GM12878 (cell line): ENCODE measurements at places on chromosomes 1 and 21. TPM values are rescaled to one million over a fixed set of nuclear protein-coding genes. Genes with fewer than 3 reads are reported as not detected.
A peak's percentile ranks its signal among the peaks of the same experiment; 100 is the strongest.

GPR153 gene
- total RNA-seq, result 2.2 and 2.4 TPM in 2 replicates

GRCh38 chr21:45428534-45428933, 23.6 kb downstream of the COL18A1 start:
- no peak for DNase-seq

IL12RB2 gene
- total RNA-seq, result 0.54 and 0.61 TPM in 2 replicates

TBX15 gene
- total RNA-seq, result 1.1 TPM in 2 replicates

NR1I3 gene
- not detected in 2 replicates for total RNA-seq

LEFTY1 gene
- total RNA-seq, result 0.27 TPM in 1 of 2 replicates, not detected in the other

CCDC24 gene
- total RNA-seq, result 2.2 and 3.1 TPM in 2 replicates

SFN gene
- total RNA-seq, result 2.9 and 4.1 TPM in 2 replicates

FCRL4 gene
- total RNA-seq, result 0.35 and 0.38 TPM in 2 replicates

- DNase-seq, result peak; percentile 95
Observed at GRCh38 chr1:153790966-153791647, 15.9 kb downstream of the SLC27A3 start.

DNA sequence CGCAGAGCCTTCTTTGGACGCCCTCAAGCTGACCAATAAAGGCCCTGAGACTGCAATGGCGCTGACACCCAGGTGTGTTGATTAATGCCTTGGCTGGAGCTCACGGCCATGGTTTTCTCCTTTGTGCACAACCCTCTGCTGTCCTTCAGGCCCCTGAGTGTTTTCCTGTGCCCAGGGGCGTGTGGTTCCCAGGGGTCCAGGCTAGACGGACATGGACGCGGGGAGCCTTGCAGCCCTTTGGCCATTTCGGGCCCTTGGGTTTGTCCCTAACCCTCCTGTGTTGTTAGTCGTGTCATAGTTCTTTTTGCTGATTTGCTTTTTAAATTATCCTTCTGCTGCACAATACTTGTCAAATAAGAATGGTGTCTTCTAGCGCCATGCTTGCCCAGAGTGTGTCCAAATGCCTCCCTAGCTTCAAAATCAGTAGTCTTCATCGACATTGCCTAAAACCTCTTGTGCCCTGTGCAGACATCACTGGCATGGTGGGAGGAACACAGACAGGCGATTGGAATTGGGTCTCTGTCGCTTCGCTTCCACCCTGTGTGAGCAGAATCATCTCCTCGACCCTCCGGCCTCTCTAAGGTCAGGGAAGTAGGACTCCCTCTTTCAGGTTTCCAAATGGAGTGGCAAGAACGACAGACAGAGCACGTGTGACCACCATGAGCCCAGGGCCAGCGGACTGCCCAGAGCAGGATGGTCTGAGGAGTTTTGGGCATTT, 1.9 kb downstream of the KRTAP10-4 start:
- DNase-seq, result no peak

DNA sequence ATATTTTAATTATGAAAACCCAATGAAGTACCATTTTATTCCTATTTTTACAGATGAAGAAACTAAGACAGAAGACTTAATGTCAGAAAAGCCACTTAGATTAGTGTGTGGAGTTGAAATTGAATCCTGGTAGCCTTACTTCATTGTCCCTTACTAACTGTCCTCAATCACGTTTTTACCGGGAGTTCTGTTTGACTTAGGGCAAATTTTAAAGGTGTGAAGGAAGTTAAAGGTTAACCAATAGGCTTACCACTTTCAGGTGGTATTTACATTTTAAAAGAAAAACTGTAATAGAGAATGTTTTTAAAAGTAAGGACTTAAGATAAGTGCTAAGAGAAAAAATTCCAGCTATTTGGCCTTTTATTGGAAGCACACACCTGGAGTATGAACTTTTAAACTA, 12.4 kb downstream of the RRP15 start:
- DNase-seq, result no peak

- DNase-seq, result no peak
Observed at GRCh38 chr1:163174524-163175437, 27.9 kb downstream of the RGS5 start.

GRCh38 chr1:223308136-223308535, 55.8 kb downstream of the SUSD4 start:
- DNase-seq, result no peak

GRCh38 chr1:39142401-39143060, 62.0 kb upstream of the MACF1 start:
- DNase-seq, result no peak

CXADR gene
- 0.11 and 0.13 TPM in 2 replicates for total RNA-seq

DNA sequence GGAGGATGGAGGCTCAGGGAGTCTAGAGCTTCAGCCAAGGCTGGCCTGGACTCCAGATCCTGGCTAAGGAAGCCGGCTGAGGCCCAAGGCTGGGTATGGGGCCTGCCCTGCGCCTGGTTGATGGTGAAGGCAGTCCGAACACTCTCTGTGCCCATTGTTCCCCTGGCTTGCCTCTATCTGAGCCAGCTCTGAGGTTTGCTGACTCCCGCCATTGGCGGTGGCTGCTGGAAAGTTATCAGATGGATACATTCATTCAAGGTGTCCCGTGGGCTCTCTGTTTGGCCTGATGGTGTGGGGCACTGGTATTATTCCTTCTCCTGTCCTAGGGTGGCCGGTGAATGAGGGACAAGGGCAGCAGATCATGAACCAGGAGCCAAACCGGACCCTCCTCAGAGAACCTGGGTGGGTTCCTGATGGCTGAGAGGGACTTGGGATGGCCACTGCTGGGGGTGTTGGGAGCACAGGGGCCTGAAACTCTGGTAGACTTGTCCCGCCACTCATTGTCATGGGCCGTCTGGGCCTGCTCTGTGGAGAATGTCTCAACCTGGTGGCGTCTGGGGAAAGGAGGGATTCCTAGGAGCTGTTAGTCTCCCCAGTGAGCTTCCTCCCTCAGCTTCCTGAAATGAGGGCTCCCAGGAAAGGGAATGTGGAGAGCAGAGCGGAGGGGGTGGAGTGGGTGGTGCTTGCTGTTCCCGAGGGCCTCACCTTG, 22.2 kb downstream of the SLC26A9 start:
- no peak for DNase-seq

GRCh38 chr1:75632350-75632949, 21.5 kb upstream of the SLC44A5 start:
- DNase-seq, result no peak

- no peak for DNase-seq
Observed at GRCh38 chr21:45295576-45296365, 8.1 kb upstream of the POFUT2 start.

GRCh38 chr1:211132721-211133392, 1.1 kb downstream of the KCNH1 start:
- DNase-seq, result no peak

DNA sequence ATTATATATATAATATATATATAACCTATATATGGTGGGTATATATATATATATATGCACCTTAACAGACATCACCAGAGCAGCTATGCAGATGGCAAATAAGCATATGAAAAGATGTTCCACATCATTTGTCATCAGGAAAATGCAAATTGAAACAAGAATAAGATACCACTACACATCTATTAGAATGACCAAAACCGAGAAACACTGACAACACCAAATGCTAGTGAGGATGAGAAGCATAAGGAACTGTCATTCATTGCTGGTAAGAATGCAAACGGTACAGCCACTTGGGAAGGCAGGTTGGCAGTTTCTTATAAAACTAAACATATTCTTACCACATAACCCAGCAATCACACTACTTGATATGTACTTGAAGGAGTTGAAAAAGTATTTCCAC, 219.8 kb upstream of the PRMT6 start:
- DNase-seq, result no peak

SPATA21 gene
- total RNA-seq, result 0.05 TPM in 2 replicates

GRCh38 chr1:188463919-188464318, 1635.2 kb downstream of the PLA2G4A start:
- DNase-seq, result no peak

- no peak for DNase-seq
Observed at GRCh38 chr1:19563324-19564097, 78.2 kb upstream of the CAPZB start.

LRRN2 gene
- 0.05 TPM in 1 of 2 replicates, not detected in the other for total RNA-seq

DNA sequence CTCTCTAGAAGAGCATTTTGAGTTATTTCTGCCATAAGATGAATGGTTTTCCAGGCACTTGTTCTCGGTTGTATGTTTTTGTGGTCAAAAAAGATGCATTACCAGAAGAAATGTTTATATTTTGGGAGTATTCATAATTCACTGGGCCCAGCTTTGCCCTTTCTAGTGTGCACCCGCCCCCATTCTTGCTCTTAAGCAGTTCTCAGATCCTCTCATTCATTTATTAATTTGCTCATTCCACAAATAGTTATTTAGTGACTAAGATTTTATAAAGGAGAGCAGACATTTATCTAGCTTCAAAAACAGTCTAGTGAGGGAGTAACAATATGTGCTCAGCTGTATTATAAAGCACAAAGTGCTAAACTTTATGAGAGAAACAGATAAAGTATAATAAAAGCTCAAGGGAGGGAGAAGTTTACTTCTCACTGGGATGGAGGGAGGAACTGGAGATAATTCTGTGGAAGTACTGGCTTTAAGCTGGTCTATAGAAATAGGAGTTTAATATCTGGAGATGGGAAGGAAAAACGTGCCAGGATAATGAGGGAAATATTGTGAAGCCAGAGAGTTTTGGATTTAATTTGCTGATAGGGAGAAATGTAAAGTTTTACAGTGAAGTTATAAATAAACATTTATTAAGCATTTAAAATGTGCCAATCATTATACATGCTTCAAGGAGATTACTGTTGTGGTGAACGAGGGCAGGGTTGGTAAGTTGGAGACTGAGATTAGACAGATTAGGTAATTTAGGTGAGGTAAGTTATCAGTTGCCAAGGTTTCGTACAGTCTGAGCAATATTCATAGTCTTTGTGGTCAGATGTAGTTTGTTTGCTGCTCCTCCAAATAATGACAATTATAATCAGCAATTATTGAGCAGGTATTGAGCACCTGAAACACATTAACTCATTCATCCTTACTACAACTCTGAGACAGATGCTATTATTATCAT, 9.1 kb upstream of the MACF1 start:
- DNase-seq, result no peak

DNA sequence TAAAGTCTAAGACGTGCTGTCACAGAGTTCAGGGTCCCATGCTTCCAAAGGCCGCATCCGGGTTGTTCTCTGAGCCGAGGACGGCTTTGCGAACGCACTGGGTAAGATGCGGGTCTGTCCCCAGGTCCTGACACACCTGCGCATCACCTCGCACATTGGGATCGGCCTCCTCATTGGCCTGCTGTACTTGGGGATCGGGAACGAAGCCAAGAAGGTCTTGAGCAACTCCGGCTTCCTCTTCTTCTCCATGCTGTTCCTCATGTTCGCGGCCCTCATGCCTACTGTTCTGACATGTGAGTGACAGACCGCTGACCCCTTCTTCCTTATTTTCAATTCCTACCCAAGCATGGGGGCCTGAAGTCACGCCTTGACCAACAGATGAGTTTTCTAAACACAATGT, 25.3 kb downstream of the TFF3 start:
- DNase-seq, result no peak

OSBPL9 gene
- total RNA-seq, result 102 TPM in 2 replicates

- DNase-seq, result no peak
Observed at GRCh38 chr1:27538793-27539192, 48.8 kb upstream of the WASF2 start.

DNA sequence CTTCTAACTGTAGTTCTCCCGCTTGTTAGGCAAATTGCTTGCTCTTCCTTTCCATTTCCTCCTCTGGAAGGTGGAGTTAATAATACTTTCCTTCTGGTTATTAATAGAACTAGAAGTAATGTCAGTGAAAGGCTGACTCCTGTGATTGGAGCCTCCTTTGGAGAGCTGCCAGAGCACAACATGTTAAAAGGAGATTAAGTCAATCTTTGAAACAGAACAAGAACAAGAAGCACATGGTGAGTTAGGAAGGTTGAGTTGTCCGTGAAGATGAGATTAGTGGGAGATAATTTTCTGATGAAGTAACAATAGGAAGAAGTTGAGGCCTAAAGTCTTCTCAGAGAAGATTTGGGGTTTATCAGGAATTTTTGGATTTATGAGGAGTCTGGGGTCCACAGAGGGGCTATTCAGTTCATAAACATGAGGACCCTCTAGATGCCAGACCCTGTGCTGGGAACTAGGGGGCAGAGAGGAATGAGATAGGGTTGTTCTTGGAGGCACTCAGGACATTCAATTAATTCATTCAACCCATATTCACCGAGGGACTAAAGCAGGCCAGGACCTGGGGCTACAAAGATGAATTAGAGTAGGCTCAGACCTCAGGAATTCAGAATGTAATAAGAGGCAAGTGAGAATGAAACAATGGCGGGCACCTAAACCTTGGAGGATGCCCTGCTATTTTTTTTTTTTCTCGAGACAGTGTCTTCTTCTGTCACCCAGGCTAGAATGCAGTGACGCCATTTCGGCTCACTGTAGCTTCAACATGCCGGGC, 40.7 kb upstream of the DHCR24 start:
- no peak for DNase-seq

GRCh38 chr1:154463512-154463990, 38.5 kb upstream of the TDRD10 start:
- peak; percentile 46 for DNase-seq

DNA sequence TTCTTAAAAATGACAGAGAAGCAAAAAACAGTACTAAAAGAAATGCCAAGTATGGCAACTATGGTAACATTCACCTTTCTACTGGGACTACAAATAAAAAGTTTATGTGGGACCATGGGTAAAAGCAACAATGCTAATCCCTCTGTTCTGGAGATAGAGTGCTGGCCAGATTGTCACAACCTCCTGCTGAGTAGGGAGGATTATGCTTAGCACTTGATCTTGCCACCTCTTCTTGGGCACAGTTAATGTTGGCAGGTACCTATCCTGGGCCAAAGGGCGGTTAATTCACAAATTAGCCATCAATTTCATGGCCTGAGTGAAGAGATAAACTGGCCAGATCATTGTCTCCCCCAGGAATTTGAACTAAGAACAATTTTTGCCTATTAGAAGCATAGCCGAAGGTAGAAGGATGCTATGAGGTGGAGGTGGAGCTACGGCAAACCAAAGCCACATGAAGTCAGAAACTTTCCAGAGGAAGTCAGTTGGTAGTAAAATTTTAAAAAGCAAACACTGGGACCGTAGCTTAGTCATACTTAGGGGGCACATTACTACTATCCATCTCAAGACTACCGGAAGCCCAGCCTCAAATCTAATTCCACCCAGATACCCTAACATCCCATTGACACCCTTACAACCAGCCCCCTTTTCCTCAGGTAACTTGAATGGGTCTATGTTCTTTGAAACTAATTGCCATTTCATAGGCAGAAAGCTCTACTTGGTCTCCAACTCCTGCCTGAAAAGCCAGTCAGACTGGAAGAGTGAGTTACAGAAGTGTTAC, 2.7 kb downstream of the SCYL3 start:
- peak; percentile 51 for DNase-seq

GRCh38 chr1:50516056-50516455, 92.8 kb upstream of the DMRTA2 start:
- DNase-seq, result no peak

CLDN19 gene
- not detected in 2 replicates for total RNA-seq

DNA sequence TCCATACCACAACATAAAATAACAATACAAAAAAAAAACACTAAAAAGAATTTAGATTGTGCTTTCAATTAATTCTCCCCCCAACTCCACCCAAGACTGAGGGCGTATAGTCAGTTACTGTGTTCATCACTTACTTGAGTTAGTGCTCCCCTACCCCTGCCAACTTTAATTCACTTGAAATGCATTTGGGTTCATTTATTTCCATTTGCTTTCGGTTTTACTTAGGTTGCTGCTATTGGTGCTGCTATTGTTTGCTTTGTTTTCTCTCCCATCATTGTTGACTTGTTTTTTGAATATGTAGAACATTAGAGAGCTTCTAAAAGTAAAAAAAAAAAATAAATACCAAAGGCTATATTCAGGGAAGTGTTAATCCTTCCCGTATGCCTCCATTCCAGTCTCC, 10.7 kb upstream of the CYYR1 start:
- no peak for DNase-seq

- peak; percentile 5 for DNase-seq
Observed at GRCh38 chr1:233993651-233994050, 89.2 kb downstream of the SLC35F3 start.

LCE3D gene
- total RNA-seq, result not detected in 2 replicates

UMODL1 gene
- 0.05 TPM in 1 of 2 replicates, not detected in the other for total RNA-seq
